Hematopoietic multipotent progenitor cell treated with erythropoietin and hydrocortisone succinate and interleukin-3 and kit ligand, for 15 days (in vitro differentiated cells): ENCODE measurements at places on chromosomes 2 and 18.

DNA sequence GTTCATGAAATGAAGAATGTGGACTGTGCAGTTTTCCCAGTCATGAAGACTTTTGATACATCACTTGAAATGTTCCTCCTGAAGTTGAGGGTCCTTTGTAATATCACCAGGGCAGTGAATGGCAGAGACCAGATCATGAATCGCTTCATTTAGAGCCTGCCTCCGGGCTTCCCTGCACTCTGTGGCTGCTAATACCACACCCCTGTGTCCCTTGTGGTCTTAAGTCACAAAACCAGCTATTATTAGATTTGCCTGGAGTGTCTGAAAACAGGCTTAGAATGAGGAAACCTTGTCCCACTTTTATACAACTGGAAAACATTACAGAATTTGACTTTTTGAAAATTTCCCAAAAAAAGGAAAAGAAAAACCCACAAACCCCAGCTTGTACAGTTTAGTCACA lies 147.9 kb downstream of the MGAT5 start:
- DNase-seq = no peak

GRCh38 chr2:14866736-14867352 lies 234.3 kb downstream of the LRATD1 start:
- no peak for DNase-seq

DNA sequence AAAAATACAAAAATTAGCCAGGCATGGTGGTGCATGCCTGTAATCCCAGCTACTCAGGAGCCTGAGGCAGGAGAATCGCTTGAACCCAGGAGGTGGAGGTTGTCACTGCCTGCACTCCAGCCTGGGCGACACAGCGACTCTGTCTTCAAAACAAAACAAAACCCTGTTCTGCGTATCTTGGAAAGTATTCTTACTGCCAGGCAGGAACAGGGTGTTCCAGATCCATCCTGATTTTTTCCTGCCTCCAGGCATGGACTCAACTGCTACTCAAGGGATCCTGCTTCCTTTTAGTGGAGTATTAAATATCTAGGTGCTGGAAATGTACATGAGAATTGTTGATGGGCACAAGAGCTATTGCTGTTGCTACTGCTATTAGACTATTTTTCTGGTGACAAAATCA lies 12.3 kb downstream of the HSPD1 start:
- no peak for DNase-seq

DNA sequence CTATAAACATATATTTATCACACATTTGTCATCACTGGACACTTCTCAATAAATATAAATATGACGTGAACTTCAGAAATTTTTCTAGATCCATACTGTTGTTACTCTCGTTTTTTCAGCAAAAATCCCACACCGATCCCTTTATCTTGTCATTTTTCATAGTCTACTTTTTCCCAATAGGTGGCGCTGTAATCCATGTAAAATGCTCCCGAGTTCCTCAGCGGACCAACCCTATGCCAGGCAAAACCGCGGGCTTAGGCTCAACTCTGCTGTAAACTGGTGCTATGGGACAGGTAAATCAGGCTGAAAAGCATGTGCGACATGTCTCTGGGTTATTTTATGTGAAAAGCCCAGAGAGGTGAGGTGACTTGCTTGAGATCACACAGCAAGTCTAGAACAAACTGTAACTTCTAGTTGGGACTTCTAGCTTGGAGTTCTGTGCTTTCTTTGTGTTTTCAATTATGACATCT lies 104.0 kb downstream of the COBLL1 start:
- peak; percentile 80 for DNase-seq

DNA sequence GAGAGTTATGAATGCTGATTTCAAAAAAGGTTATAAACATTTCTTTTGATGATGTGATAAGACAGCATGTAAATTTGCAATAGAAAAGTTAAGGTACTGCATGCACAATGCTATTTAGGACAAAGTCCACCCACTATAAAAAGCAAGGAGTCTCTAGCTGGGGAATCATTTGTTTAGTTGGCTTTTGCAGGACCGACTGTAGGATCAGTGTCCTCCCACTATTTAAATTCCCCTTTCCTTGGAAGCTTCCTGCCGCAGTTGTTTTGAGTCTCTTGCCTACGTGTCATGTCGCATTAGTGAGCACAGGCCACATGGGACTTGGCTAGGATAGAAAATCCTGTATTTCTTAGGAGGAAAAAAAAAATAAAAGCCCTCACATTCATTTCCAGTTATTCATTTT lies 13.1 kb downstream of the QPCT start:
- no peak for DNase-seq
